ENCODE measurements at places on chromosomes 2 and 18.

GRCh38 chr2:1747065-1747941 is 3.0 kb upstream of the PXDN start:
- DNase-seq, result no peak

GRCh38 chr2:68417926-68418325 is 49.2 kb downstream of the FBXO48 start:
- DNase-seq, result no peak

DNA sequence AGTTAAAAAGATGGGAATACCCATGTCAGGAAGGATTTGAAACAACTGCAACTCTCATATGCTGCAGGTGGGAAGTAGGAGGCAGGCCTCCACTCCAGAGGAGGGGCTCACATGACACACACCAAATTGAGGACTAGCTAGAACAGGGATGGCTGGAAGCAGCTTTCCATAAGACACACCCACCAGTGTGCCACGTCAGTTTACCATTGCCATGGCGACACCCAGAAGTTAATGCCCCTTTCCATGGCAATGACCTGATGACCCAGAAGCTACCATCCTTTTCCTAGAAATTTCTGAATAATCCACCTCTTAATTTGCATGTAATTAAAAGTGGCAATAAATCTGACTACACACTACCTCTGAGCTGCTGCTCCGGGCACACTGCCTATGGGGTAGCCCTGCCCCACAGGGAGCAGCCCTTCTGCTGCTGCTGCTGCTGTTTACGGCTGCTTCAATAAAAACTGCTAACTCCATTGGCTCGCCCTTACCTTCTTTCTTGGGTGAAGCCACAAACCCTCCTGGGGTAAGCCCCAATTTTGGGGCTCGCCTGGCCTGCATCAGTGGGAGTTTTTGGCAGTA is 89.4 kb downstream of the RRM2 start:
- no peak for DNase-seq

GRCh38 chr2:37720533-37721200 is 49.2 kb upstream of the CDC42EP3 start:
- no peak for DNase-seq

DNA sequence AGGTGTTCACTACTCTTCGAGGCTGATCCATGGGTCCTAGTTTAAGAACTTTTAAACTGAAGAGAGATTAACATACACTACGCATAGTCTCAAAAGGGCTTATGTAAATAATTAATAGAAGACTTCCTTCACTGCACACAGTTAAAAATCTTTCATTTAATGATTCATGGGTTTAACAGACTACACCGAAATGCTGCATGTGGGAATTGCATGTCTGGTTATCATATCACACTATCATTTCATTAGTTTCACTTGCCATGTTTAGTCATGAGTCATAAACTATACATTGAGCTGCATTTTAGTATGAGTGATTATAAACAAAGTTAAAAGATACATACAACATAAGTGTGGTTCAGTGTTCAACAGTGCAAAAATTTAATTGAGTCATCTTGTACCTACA is 31.2 kb downstream of the GLS start:
- peak; percentile 25 for DNase-seq

DNA sequence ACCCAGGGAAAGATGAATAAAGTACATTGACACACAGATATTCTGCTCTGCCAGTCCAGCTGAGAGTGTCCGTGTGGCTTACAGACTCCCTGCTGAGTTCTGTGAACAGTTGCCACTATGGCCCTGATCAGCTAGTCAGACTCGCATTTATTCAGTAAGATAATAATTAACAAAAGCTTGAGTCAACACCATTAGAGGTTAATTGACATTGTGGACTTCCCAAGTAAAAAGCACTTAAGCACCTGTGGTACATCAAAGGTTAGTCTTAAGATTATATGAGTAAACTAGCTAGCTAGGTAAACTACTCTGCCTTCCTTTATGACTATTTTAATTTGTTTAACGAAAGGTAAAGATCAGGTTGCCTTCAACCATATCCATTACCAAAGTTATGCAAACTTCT is 33.7 kb downstream of the ANKRD30B start:
- DNase-seq, result no peak

GRCh38 chr2:49129034-49129433 is 25.3 kb downstream of the FSHR start:
- DNase-seq, result no peak

- DNase-seq, result no peak
These were observed 50.5 kb upstream of the HS6ST1 start for GRCh38 chr2:128369108-128369555.

- DNase-seq, result no peak
These were observed 121.5 kb downstream of the PIEZO2 start for GRCh38 chr18:11027862-11028261.

DNA sequence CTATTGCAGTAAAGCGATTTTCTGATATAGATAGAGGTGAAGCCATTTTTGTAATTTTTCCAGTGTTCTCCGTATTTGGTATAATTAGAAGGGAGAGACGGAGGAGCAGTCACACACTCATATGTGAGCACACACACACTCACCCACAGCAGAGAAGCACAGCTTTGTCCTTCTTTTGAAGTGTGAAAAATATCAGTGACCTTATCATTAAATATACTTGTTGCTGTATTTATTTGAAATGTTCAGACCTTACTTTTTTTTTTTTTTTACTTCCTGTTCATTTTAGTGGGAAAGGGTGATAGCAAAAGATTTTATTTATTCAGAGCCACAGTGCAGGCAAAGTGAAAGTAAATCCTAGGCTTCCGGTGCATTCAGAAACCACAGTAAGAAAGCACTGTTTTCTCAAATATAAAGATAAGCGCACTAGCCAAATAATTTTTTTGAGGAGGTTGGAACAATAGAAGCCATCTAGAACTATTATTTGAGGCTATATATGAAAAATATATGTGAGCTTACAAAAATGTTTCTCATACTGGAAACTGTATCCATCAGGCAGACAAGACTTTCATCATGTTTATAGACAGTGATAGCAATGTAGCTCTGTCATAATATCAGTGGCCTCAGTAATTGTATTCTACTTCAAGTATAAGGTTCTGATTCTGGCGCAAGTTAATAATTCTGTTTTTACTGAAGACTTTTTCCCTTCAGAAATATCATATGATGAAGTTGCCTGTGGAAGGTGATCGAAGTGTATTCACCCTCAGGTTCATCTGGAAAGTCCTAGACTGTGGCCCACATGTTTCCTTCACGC is 37.2 kb downstream of the TSHZ1 start:
- DNase-seq, result no peak

GRCh38 chr2:10438688-10439087 is 9.4 kb downstream of the ODC1 start:
- no peak for DNase-seq

DNA sequence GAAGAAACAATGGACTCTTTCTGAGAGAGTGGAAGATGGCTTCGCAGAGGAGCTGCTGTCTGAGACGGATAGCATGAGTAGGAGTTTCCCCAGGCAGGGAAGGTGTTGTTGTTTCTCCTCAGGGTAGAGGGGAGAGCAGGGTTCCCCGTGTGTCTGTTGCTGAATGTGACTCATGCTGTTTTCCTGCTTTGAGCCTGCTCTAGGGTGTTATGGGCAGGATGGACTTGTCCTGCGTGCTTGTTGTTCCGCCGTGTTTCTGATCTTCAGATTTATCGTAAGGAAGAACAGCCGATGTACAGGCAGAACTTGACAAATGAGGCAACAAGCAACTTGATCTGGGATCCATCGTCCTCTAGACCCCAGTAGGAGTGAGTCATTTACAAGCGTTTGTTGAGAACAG is 19.7 kb upstream of the MYCN start:
- DNase-seq, result no peak

DNA sequence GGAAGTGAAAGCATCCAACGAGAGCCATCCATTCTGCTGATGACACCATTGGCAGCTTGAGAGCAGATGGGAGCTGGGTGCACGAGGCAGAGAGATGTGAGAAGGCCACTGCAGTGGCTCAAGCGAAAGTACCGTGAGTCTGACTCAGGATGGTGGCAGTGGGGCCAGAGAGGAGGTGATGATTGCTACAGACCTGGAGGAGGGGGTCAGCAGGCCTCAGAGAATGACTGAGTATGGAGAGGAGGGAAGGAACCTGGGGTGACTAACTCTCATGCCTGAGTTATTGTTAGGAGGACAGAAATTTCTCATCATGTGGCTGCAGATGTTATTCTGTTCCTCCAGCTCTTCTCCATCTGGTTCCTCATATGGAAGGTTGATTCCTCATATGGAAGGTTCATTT is 8.8 kb upstream of the ZBTB7C start:
- no peak for DNase-seq

GRCh38 chr2:17593445-17593840 is 52.9 kb downstream of the VSNL1 start:
- DNase-seq, result no peak

- no peak for DNase-seq
These were observed 124.7 kb downstream of the MREG start for GRCh38 chr2:215888680-215889079.

DNA sequence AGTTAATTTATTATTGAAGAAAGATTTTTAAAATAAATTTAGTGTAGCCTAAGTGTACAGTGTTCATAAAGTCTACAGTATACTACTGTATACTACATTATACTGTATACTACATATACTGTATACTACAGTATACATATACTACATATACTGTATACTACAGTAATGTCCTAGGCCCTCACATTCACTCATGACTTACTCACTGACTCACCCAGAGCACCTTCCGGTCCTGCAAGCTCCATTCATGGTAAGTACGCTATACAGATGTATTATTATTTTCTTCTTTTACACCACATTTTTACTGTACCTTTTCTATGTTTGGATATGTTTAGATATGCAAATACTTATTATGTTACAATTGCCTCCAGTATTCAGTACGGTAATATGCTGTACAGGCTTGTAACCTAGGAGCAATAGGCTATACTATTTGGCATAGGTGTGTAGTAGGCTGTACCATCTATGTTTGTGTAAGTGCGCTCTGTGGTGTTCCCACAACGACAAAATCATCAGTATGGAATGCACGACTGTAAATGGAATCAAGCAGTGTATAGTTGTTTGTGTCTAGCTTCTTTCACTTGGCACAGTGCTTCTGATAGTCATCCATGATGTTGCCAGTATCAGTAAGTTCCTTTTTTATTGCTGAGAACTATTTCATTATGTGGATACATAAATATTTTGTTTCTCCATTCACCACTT is 245.7 kb downstream of the MTX2 start:
- no peak for DNase-seq

GRCh38 chr2:64943387-64944150 is 45.6 kb upstream of the SLC1A4 start:
- no peak for DNase-seq

DNA sequence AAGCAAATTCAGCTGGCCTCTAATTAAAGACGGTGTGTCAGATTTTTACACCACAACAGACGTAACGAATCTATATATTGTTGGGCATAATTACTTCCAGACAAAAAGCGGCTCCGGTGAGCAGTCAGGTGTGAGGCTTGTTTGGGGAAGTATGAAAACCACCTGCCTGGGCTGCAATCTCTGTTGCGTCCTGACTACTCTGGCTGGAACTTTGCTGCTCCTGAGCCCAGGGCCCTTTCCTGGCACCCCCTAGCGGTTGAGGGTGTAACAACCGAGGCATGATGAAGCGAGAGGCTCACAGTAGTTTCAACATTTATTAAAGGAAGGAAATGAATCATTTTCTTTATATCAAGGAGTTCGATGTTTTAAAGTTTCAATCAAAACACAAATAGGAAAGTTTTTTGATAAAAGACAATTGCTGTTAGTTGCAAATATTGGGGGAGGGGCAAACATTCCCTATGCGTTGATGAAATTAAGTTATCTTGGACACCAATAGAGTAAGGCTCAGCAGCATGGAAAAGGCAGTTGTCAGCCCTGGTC is 10.6 kb upstream of the ITGB6 start:
- peak; percentile 49 for DNase-seq

DNA sequence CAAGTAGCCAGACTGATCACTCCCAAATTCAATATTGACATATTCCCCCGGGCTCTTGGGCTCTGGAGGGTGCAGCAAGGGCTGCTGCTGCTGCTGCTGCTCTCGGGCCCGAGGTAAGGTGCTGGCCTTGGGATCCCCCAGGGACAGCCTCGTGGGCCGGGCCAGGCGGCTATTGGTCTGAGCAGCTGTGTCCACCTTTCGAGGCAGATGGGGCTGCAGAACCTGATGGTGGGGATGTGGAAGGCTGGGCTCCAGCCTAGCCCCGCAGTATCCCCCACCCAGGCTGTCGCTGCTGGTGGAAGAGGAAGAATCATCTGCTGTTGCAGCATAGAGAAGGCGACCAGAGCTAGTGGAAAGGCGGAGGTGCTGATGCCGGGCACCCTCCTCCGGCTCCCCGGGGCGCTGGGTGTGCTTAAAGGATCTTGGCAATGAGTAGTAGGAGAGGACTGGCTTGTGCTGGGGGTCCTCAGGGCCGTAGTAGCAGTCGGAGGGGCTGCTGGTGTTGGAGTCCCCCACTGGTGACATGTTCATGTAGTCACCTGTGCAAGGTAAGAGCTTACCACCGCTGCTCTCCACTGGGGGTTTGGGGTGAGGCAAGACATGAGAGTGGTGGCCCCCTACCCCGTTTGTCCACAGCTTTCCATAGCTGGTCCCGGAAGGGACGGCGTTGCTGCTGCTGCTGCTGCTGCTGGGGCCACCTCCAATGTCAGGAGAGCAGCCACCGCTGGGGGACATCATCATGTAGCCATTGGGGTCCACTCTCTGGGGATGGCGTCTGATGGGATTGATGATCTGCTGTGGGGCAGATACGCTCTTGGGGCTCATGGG is 3.4 kb downstream of the IRS1 start:
- no peak for DNase-seq

- DNase-seq, result no peak
These were observed 39.5 kb downstream of the RNU4ATAC start for GRCh38 chr2:121570036-121570666.

DNA sequence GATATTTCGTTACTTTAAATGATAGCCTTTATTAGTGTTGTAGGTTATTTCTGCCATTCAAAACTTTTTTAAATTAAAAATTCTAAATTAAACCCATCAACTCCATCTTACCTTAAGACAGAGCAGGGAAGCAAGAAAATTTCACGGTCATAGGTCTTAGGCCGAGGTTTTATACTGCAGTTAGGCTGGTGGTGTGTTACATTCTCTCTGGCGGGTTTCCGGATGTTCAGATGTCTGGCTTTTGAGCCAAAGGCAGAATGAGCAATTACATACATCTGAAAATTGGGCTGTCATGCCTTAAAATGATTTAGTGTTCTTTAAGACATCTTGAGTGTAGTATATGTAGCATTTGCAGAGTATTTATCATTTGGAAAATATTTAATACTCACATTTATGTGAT is 27.9 kb downstream of the GLS start:
- DNase-seq, result no peak

- DNase-seq, result no peak
These were observed 2.8 kb downstream of the SP9 start for GRCh38 chr2:174337337-174338146.

DNA sequence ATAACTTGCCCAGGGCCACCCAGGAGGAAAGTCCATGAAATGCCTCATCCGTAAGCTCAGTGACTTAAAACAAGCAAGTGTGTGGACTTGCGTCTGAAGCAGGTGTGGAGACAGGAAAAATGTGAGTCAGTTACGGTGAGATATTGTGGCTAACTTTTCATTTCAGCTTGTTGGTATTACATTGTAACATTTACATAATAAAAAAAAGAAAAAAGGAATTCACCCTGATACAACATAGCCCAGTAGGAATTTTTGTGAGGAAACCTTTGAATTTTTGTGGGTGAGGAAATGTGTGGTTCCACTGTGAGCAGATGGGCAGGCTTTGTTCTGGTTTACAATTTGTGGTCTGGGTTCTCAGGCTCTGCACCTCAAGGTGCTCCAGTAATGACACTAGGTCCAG is 33.7 kb upstream of the LYPD6B start:
- no peak for DNase-seq

Measured in activated CD4-positive, alpha-beta T cell treated with anti-CD3 and anti-CD28 coated beads, Interleukin-2, amount 50 U/mL, for 24 hours (primary cell).